Suppressor macrophage treated with lipopolysaccharide for 4 hours (primary cell): ENCODE measurements at places on chromosomes 12 and 14.

- no peak for DNase-seq
Observed at GRCh38 chr12:1491983-1492697, 102.2 kb downstream of the FBXL14 start.

GRCh38 chr12:49098035-49098451 is 3.4 kb upstream of the DHH start:
- DNase-seq = peak; percentile 59

DNA sequence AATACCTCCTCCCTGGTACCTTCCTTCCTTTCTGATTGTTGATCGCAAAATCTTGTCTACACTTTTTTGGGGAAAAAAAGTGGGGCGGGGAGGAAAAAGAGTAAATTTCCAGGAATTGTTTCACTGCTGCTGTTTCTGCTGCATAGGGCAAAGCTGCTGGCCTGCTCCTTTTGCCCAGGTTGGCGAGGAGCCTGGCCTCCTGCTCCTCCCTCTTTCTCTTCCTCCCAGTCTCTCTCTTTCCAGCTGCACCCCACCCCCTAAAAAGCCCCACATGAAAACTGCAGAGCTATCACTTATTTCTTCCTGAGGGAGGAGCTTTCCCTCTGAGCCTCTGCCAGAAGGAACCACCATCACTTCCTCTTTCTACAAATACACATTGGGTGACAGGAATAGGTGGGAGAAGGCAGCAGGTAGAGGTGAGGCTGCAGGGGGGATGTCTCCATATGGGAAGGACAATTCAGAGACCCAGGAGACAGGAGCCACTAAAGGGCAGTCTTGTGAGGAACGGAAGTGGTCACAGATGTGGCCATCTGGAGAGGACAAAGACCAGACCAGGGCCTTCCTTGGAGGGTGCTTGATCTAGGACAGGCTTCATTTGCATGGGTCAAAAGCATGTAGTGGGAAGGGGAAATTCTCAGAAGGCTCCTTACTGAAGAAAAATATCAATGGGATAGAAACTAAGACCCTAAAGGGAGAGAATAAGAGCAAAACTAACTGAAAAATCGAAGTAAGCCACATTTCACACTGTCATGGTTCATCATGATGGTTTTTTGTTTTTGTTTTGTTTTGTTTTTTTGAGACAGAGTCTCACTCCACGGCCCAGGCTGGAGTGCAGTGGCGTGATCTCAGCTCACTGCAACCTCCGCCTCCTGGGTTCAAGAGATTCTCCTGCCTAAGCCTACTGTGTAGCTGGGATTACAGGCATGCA is 14.8 kb downstream of the ZBTB39 start:
- peak; percentile 60 for DNase-seq

DNA sequence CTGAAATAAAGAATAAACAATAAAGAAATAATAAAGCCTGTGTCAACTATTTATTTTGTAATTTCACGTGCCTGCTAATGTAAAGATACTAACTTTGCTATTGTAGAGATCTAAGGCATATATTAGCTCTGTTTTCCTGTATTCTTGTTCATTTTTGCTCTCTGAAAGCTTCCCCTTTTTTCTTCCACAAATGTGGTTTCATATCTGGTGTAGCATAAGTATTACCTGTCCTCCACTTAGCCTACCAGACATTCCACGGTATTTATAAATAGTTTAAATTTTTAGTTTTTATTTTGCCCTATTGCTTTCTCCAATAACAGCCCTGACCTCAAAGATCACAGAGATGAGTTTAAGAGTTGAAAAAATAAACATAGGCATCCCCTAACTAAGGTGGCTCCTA is 92.6 kb upstream of the ATP2B1 start:
- peak; percentile 23 for DNase-seq

DNA sequence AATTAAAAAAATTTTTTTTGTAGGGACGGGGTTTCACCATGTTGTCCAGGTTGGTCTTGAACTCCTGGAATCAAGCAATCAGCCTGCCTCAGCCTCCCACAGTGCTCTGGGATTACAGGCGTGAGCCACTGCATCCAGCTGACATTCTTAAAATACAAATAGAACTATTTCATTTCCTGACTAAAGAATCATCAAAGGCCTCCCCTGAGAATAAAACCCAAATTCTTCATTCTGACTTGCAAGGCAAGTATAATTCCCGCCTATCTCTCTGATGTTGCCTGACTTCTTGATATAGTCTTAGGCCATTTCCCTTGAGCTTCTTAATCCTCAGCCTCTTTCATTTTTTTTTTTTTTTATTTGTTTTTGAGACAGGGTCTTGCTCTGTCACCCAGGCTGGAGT is 4.4 kb upstream of the BICD1 start:
- DNase-seq = no peak
